NCI-H1092 treated with DMSO at 0.1 percent for 48 hours (cell line): ENCODE measurements at places on chromosomes 11 and 22.

- no peak for DNase-seq
These were observed 56.4 kb downstream of the SNX19 start for GRCh38 chr11:130859886-130860285.

- no peak for DNase-seq
These were observed 53.0 kb downstream of the RELT start for GRCh38 chr11:73429121-73429750.

GRCh38 chr11:5541427-5541826, 6.9 kb downstream of the OR52H1 start:
- DNase-seq, result no peak

- no peak for DNase-seq
These were observed 42.6 kb downstream of the NEU3 start for GRCh38 chr11:75031224-75031753.

DNA sequence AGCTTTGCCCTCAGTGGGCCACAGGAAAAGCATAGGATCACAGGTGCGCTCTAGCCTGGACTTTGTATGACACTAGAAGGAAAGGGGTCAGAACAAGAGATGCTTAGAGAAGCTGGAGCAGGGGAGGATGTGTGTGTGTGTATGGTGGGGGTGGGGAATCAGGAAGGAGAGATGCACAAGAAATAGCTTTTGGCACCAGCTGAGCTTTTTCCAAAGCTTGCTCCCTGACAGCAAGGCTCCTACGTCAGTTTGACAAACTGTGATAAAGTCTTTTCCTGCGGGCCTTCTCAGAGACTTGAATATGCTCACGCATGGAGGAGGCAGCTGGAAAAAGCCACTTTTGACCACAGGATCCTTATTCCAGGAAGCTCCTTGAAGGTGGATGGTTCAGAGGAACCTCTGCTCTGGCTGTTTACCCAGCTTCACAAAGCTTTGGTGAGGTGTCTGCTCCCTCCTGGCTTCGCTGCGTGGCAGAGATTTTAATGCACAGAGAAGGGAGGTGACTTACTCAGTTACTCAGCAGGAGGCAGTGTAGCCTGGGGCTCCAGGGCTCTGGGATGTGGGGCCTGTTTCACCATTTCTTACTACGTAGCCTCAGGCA, 3.9 kb downstream of the CDC42EP1 start:
- DNase-seq, result no peak

GRCh38 chr11:94400839-94401772, at the start of gene GPR83:
Gene GPR83, minus strand, starts transcription at chr11:94401419. Its CDS starts 172 bp downstream, at chr11:94401247.
- DNase-seq, result peak; percentile 27

- no peak for DNase-seq
These were observed 18.0 kb downstream of the PHLDA2 start for GRCh38 chr11:2911088-2911784.

DNA sequence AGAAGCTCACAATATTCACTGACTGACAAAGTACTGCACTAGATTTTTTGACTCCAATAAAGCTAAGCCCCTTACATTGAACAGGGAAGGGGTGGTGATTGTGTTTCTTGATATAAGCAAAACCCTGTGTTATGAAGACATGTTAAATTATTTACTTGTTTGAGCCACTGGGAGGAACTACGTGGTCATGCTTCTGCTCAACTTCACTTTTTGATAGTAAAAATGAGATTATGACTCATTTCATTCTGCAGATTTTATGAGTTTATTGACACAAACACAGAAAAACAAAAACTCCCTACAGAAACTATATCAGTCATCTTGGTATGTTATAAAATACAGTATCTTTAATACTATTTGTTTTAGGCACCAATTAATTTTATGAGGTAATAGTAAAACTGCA, 124.7 kb downstream of the CADM1 start:
- no peak for DNase-seq

- peak; percentile 71 for DNase-seq
These were observed 345.4 kb upstream of the KIRREL3 start for GRCh38 chr11:127345819-127346459.

GRCh38 chr11:24155792-24156191, 341.1 kb upstream of the LUZP2 start:
- DNase-seq, result no peak

- DNase-seq, result no peak
These were observed 59.8 kb downstream of the CEP57 start for GRCh38 chr11:95850137-95850536.

GRCh38 chr11:114705280-114706024, 27.1 kb downstream of the NXPE2 start:
- no peak for DNase-seq

- DNase-seq, result no peak
These were observed 63.2 kb downstream of the SHISAL1 start for GRCh38 chr22:44249376-44250147.

DNA sequence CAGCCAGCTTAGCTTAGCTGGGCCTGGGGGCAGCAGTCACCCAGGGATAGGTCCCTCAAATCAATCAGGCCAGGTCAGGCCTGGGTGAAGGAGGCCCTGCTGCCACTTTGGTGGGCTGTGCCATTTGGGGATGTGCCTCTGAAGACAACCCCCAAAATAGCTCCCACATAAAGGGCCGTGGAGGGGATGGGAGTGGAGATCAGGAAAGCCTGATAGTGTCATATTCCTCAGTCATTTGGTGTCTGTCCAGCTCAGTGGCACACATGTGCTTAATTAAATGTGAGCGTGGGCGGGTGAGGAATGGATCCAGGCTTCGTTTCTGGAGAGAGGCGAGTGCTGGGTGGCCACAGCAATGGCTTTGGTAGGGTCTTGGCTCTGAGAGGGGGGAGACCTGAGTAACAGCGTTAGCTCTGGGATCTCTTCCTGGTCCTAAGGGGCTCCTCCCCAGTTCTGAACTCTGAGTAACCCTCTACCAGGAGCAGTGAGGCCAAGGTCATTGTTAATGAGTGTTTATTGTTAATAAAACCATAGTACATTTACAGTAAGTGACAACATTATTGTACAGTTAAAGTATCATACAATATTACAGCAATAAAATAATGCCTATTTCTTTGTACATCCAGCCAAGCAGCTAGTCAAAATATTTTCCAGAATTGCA, 45.2 kb downstream of the NAT10 start:
- no peak for DNase-seq

DNA sequence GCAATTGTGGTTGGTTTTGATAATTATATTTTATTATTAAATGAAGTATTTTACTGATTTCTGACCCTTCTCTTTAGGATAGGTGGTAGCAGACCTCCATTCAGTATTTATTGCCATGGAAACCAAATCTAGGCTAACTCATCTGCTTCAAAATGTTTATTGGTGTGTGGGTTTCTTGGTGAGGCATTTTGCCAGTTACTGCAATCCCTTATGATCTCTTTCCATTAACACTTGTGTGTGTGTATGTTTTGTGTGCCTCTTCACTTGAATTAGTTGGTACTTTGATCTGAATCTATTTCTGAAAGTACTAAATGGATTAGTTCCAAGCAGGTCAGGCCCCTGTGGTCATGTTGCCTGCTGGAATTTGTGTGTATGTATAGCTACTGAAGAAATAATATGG, 184.4 kb upstream of the C11orf87 start:
- no peak for DNase-seq

GRCh38 chr22:37230673-37231405, 13.2 kb downstream of the RAC2 start:
- DNase-seq, result no peak

DNA sequence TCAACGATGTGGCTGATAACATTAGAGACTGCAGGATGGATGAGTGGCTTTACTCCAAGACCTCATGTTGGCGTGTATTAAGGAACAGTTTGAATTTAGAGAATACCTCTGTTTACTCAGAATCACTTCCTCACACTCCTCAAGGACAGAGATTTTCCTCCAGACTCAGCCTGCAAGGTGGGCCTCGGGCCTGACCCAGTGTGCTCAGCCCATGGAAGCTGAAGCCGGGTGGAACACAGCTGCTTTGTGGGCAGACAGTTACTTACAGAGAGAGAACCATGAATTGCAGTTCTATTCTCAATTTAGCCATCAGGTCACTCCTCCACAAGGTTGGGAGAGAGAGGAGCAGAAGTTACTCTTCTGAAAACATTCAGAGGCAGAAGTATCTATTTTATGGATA, 135.8 kb downstream of the SNX19 start:
- DNase-seq, result no peak

GRCh38 chr11:76577226-76577920, 93.2 kb downstream of the LRRC32 start:
- DNase-seq, result no peak

DNA sequence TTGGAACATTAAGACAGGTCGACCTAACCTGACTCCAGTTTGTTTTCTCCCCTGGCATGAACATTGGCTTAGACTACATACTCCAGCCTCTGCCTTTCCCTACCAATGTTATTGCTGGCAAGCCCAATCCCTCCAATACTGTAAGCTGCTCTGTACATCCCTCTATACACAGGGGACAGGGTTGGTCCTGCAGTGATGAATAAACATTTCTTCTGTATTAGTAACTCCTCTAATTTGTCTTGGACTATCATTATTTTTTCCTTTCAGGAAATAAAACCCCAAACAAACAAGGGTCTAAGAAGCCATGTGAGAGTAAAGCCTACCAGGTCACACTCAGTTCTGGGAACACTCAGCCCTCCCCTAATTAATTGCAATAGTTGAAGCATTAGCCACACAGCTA, 35.1 kb upstream of the FJX1 start:
- no peak for DNase-seq

DNA sequence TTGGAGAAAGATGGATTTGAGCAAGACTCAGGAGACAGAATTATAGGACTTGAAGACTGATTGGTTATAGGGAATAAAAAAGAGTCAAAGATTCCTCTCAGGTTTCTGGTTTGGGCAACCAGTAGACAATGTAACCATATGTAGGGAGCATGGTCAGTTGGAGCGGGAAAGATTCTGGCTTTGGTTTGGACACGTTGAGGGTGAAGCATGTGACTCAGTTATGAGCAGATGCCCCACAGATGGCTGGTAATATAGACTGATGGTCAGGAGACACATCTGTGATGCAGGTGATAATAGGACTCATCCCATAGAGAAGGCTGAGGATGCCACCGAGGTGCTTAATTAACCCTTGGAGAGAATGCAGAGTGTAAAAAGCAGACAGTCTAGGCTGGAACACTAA, 132.1 kb downstream of the CD44 start:
- no peak for DNase-seq

- no peak for DNase-seq
These were observed 954 bp upstream of the MN1 start for GRCh38 chr22:27802346-27803073.

- DNase-seq, result no peak
These were observed 1.4 kb upstream of the MS4A13 start for GRCh38 chr11:60513496-60514460.

DNA sequence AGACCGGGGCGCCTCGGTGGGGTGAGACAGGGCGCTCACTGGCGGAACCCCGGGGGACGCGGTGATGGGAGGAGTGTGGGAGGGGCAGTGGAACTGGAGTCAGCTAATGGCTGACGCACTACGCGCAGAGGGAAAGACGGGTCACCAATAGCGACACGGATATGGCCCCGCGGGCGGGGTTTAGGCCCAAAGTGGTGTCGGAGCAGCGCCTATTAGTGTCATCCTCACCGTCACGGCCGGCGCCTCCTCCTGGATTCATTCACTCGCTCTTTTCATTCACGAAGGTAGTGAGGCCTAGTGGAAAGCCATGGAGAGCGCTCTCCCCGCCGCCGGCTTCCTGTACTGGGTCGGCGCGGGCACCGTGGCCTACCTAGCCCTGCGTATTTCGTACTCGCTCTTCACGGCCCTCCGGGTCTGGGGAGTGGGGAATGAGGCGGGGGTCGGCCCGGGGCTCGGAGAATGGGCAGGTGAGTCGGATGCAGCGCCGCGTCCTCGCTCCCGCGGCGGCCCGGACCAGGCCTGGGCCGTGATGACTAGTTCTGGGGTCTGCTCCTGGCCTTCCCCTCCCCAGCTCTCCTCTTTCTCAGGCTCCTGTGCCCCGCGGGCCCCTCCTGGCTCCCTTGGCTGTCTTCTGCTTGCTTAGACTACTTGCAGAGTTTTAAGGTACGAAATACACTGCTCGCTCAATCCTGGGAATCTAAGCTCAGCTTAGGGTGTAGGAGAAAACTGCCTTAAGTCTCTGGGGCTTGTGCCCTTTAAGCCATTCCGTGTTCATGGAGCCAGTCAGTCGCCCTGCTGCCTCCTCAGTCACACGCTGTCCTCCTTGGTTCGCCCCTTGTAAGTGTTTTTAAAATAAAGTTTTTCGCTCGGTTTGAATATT, at the start of gene HSD17B12:
Gene HSD17B12 (plus strand): TSS at position 218 of the 880 bp plus-strand sequence. CDS start 90 bp downstream, at position 308.
- peak; percentile 99 for DNase-seq
